ENCODE measurements at places on chromosomes 16 and 17.

- DNase-seq: no peak
These were observed 24.9 kb downstream of the CDRT15 start for GRCh38 chr17:14211801-14212200.

GRCh38 chr16:75262104-75262799 is 10.8 kb upstream of the BCAR1 start:
- DNase-seq: no peak

DNA sequence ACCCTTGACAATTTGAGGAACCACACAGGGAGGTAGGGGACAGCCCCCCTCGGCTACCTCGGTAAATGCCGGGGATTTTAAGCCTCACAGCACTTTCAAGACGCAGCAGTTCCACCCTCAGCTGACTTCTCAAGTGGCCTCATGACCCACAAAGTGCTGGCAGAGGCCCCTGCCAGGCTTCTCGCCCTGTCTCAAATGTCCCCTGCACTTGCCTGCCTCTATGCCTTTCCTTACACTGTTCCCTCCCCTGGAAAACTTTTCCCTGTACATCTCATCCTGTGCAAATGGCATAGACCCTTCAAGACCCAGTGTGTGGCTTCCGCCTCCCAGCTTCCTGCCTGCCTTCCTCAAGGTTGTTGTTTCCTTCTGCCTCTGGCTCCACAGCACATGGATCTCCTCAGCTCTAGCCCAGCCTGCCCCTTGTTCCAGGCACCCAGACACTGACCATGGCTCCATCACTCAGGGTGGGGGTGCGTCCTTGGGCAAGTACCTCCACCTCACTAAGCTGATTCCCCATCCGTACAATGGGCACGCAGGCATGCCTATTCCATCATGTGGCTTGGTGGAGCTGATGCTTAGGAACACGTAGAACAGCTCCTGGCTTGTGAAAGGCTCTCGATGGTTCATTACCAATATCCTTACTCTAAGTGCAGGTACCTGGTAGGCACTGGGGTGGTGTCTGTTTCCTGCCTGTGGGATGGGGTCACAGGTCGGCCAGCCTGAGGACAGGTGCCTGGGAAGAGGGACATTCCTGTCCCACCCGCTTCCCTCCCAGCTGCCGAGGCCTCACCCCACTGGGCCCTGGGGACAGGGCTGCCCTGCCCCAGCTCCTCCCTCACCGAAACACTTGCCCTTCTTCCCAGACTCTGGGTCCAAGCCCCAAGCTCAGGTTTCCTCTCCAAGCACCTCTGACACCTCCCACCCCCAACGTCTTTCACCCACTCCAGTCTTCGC is 24.0 kb downstream of the MMP15 start:
- DNase-seq: no peak

- peak; percentile 95 for DNase-seq
These were observed 376.3 kb downstream of the CNTNAP4 start for GRCh38 chr16:76653390-76654026.

Measured in NCI-H1694 (cell line).